ENCODE measurements at places on chromosomes 7 and 10.

GRCh38 chr10:70233939-70234300 lies 691 bp upstream of the PPA1 start:
- DNase-seq: no peak

DNA sequence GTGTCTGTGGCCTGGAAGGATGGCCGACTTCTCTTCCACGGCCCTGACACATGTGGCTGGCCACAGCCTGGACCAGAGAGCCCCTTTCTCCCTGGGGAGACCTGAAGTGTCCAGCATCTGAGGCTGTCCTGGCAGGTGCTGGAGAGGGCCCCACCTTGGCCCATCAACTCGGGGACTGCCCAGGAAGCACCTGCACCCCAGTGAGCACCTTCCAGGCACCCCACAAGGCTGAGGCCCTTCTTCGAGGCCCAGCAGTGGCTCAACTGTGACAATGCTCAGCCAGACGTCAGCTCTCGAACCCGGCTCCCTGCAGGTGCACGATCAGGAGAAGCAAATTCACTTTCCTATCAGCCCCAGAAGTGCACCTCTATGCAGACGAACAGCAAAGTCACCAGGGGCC lies 24.3 kb downstream of the RGS10 start:
- no peak for DNase-seq

DNA sequence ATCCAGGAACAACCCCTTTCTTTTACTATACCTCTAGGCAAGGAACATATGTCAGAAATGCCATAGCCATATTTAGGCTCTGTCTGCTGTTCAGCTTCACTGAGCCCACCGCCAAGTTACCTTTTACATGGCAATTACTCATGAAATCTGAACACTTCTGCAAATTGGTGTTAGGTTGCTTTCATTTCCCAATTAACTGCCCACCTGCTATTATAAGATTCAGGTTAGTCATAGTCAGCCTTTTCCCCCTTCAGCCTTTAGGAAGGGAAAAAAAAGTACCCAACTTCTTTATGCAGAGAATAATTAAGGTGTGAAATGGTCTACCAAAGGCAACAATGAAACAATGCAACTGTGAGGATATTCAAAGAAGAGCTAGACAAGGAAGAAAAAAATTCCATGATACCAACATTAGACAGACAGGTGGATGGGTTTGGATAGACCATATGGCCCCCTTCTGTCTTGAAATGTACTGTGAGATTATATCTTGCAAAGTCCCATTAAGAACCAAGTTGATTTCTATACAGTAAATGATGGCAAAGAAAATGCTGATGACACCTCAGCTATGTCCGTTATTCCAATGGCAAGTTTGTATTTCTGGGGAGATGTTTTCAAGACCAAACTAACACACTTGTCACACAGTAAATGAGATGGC lies 442.1 kb upstream of the NRP1 start:
- no peak for DNase-seq

GRCh38 chr7:84412161-84412969 lies 217.8 kb upstream of the SEMA3A start:
- DNase-seq: no peak

DNA sequence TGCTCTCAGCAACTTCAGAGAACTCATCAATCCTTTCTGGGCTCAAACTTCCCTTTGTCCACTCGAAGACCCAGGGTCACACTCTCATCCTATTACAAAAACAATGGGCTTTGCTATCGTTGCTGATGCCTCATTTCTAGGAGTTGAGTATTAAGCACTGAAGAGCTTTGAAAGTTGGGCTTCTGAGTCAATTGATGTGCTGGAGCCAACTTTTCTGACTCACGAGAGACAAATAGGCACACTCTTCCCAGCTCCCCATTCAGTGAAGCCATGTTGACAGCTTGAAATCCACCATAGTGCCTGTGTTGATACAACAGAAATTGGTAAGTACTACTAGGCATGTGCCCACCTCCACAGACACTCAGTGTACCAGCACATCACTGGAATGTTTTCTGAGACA lies 97.5 kb upstream of the PRSS58 start:
- DNase-seq: no peak

- DNase-seq: no peak
These were observed 17.6 kb upstream of the PFKFB3 start for GRCh38 chr10:6185039-6185716.

DNA sequence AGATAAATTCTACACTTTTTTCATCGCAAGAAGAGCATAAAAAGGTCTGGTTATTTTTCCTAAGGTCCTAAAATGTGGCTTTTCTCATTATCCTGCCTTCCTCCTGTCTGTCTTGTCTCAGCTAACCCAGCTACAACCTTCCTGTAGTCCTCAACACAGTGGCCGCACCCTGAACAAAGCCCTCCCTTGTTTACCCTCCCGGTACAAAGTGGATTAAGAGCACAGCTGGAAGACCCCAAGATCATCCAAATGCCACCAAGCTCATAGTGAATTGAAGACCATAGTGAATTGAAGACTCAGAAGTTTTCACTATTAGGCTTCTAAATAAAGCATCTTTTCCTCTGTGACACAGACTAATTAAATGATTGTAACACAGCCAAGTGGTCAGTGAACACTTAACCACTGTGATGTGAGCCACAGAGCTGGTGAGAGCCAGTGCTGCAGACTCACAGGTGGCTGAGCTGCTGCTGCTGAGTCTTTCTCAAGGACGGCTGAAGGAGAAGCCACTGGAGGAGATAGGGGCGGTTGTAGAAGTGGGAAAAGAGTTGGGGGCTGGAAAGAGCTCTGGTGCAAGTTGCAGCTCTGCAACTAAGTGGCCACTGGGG lies 123.6 kb downstream of the ATXN7L1 start:
- DNase-seq: no peak

DNA sequence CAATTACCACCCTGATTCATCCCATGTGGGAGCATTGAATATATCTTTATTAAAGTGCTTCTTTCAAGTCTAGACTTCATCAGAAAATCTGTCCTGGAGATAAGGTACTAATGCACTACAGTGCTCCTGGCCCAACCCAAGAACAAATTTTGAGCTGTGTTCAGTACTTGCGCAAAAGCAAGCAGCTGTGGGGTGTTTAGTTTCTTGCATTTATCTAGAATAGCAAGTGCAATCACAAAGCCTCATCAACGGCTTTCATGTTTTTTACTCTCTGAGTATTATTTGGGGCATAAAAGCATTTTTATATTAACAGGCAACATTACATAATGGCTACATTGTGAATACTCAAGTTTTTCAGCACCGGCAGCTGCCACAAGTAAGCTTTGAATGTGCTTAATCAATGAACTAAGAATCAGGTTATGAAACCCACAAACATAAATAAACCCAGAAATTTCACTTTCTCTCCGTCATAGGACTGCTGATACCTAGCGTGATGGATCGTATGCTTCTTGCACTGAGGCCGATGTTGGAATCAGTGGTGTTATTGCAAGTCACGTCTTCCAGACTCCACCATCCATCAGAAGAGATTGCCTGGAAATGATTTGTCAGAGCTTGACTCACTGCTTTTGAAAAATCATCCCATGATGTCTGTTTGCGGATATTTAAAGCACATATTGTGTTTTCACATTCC lies 113.1 kb downstream of the CTTNBP2 start:
- DNase-seq: no peak

DNA sequence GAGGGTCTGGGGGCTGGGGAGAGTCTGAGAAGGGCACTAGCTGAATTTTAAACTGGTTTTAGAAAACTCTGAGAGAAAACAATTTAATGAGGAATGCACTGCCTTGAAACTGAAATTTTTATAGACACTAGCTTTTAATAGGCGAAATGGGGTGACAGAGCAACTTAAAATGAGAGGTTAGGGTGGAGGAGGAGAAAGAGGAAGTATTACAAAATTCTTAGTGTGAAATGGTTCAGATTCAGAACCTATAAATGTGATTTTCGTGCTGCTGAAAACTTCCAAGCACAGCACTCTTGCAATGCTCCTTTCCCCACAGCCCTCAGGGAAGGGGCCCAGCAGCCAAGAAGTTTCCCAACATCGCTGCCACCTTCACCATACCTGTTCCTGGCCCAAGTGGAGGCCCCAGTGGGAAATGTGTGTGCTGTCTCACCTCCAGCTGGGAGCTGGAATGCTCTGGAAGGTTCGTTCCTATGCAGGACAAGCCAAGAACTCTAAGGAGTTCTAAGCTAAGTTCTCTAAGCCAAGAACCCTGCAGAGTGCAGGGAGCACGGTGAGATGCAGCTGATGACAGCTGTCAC lies 60.0 kb downstream of the ATXN7L1 start:
- DNase-seq: no peak

DNA sequence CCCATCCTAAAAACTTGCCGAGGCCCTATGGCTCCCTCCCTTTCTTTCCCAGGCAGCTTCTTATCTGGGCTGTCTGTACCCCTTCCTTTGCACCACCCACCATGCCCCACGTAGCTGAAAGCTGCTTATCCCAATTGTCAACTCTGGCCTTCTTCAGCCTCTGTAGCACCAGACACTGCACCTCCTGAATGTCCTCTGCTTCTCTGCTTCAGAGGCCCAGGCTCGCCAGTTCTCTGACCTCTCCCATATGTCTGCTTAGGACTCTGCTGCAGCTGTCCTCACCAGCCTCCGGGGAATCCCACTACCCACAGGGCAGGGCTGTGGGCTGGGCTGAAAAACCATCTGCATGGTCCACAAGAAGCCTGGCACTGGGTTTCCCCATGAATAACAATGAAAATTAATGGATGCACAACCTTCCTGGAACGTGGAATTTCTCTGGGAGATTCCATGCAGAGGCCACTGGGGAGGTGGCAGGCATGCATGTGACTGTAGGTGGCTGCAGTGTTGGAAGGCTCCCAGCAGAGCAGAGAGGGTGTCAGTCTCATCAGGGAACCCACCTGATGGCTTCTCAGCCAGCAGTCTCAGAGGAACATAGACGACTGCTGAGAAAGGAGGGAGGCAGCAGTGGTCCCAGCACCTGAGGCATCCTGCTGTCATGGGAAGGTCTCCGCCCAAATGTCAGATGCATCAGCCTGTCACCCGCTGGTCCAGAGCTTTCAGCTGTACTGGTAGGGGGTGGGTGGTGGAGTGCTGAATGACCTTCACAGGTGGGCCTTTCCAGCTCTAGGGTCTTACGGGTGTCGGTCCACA lies 16.8 kb upstream of the SH2D4B start:
- no peak for DNase-seq

- DNase-seq: no peak
These were observed 613.7 kb upstream of the MKI67 start for GRCh38 chr10:128739930-128740329.

DNA sequence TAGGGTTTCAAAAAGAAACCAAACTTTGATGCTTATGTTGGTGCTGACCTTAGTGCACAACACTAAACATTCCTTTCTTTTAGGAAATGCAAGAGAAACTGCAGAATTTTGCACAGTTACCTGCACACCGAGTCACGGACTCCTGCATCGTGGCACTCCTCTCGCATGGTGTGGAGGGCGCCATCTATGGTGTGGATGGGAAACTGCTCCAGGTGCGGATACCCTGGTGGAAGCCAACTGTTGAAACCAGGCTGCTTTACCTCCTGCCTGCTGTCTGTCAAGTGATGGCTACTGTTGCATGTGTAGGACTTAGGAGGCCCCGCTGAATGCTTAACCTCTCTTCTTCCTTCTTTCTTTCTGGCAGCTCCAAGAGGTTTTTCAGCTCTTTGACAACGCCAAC lies 11.7 kb downstream of the CASP2 start:
- DNase-seq: peak; percentile 67

- no peak for DNase-seq
These were observed 10.1 kb downstream of the AQP1 start for GRCh38 chr7:30921540-30922401.

GRCh38 chr10:70461397-70462348 lies 16.9 kb upstream of the PALD1 start:
- DNase-seq: peak; percentile 40

GRCh38 chr10:4189281-4189680 lies 404.3 kb upstream of the KLF6 start:
- no peak for DNase-seq

GRCh38 chr10:89393898-89394297 lies 1.5 kb downstream of the IFIT1 start:
- no peak for DNase-seq

DNA sequence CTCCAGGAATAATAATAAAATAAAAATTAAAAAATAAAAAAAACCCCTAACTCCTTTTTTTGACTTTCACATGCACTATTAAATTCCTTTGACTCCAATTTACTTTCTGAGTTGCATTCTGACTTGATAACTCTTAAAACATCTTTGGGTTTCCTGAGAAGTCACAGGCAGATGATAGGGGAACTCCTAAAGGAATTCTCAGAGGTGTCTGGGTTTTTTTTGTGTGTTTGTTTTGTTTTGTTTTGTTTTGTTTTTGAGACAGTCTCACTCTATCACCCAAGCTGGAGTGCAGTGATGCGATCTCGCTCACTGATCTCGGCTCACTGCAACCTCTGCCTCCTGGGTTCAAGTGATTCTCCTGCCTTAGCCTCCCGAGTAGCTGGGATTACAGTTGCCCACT lies 52.7 kb upstream of the APBB1IP start:
- no peak for DNase-seq

DNA sequence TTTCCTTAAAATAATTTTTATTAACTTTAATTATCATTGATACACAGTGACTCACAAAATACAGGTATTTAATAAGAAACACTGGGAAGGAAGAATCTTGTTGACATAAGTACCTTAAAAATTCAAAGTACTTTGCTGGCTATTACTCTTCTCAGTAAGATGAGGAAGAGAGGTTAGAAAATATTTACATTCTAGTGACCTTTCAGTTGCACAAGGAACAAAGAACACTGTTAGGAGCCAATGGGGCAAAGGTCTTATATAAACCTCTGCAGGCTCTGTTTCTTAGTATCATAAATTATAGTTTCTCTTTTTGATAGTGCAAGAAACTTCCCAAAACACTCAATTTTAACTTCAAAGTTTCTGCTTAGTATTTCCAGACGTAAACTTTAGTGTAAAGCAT lies 4.8 kb upstream of the TAX1BP1 start:
- DNase-seq: no peak

- DNase-seq: no peak
These were observed 129.0 kb downstream of the INHBA start for GRCh38 chr7:41573862-41574261.
